ENCODE measurements at places on chromosomes 7 and 10.

DNA sequence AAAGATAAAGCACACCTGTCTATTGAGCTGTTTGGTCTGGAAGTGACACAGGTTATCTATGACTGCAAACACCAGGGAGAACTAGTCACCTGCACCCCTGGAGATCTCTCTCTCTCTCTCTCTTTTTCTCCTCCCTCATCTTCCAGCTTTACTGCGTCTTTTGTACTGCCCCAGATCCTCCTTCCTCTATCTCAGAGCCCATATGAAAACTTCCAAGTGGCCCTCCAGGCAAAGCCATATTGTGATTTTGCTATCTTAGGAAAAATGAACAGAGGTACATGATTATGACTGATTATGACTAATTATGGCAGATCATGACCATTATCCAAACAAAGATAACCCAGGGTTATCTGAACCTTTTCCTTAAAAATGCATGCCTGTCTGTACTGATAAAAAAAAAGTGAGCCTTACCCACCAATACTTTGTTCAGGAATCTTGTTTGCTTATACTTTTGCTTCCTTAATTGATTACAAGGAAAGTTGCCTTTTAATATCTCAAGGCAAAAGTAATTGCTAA lies 12.6 kb upstream of the EPHB6 start:
- DNase-seq = no peak

- DNase-seq = no peak
These were observed 584.9 kb downstream of the TNS3 start for GRCh38 chr7:46996972-46997371.

GRCh38 chr10:63692220-63692896 lies 171.2 kb downstream of the REEP3 start:
- no peak for DNase-seq

DNA sequence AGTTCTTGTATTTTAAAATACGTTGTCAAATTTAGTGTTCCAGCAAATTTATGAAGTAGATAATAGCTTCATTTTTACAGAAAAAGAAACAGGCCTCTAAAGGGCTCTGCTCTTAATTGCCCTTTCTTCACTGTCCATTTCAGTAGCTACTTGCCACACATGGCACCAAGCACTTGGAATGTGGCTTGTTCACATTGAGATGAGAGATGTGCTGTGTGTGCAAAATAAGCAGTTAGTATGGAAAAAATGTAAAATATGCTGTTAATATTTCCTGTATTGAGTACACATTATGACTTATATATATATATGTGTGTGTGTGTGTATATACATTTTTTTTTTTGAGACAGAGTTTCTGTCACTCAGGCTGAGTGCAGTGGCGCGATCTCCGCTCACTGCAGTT lies 19.5 kb downstream of the RBM33 start:
- DNase-seq = no peak

DNA sequence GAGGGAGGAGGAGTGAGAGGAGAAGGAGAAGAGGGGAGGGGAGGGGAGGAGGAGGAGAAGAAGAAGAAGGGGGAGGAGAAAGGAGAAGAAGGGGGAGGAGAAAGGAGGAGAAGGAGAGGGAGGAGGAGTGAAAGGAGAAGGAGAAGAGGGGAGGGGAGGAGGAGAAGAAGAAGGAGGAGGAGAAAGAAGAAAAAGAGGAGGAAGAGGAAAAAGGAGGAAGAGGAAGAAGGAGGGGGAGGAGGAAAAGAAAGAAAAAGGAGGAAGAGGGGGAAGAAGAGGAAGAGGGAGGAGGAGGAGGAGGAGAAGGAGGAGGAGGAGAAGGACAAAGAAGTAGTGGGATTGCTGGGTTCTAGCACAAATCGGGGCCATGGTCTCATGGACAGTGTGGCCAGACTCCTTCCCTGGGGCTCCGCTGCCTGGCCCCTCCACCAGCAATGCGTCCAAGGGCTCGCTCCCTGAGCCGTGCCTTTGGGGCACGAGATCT lies 4.2 kb upstream of the MAFK start:
- DNase-seq = no peak

GRCh38 chr10:48976196-48976595 lies 36.6 kb upstream of the LRRC18 start:
- DNase-seq = no peak

GRCh38 chr10:58743466-58744115 lies 230.9 kb downstream of the BICC1 start:
- DNase-seq = no peak

DNA sequence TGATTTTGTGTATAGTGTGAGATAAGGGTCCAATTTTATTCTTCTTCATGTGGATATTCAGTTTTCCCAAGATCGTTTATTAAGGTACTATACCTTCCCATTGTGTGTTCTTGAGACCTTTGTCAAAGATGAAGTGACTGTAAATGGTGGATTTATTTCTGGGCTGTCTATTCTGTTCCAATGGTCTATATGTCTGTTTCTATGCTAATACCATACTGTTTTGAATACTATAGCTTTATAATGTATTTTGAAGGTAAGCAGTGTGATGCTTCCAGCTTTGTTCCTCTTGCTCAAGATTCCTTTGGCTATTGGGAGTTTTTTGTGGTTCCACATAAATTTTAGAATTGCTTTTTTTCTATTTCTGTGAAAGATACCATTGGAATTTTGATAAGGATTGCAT lies 8.7 kb upstream of the VWDE start:
- DNase-seq = no peak

DNA sequence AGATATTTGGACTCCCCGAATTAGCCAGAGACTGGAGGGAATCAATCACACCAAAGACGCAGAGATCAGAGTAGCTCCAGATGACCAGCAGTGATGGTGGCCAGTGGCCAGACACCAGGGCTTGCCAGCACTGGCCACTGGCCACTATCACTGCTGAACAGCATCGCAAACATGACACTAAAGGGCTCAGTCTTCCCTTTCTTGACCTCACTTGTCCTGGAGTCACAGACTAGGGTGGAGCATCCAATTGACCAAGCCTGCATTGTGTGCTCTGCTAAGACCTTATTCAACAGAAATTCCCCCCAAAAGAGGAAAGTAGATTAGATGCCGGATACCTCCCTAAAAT lies 234.7 kb downstream of the CREB5 start:
- no peak for DNase-seq

GRCh38 chr10:33498391-33498891 lies 164.0 kb upstream of the NRP1 start:
- DNase-seq = no peak

- no peak for DNase-seq
These were observed 179.6 kb downstream of the CELF2 start for GRCh38 chr10:11197266-11197712.

GRCh38 chr7:6589151-6589828 lies 531 bp upstream of the INTS15 start:
- no peak for DNase-seq

GRCh38 chr10:10222304-10222841 lies 795.3 kb upstream of the CELF2 start:
- no peak for DNase-seq

DNA sequence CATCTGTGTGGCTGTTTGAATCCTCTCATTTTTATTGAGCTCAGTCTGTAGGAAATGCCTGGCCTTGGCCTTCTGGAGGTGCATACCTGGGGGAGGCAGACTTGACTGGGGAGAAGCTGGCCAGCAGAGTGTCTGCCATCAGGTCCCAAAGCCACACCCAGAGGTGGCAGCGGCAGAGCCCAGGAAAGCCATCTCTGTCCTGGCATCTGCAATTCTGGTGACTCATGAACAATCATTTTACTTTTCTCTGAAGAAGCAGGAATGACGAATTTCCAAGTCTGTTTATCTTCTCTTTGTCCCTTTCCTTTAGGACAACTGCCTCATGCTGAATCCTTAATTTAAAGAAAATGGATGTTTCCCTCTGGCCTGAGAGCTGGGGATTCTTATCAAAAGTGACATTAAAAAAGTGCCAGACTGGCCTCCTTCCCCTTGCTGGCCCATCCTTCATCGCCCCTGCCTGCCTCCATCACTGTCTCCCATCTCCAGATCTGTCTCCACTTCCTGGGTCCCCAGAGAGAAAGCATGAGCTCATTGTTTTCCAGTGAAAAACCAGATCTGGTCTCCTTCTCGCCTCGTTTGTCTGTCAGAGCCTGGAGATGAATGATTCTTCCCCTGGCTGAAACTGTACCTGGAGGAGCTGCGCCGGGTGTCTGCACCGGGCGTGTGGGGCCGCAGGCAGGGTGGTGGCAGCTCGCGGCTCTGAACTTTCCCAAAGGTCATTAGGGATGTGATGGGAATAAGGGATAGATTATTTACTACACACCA lies 124.5 kb downstream of the TMEM178B start:
- DNase-seq = no peak
